ENCODE measurements at places on chromosomes 13 and 19. TPM values are rescaled to one million over a fixed set of nuclear protein-coding genes. Genes with fewer than 3 reads are reported as not detected.

DNA sequence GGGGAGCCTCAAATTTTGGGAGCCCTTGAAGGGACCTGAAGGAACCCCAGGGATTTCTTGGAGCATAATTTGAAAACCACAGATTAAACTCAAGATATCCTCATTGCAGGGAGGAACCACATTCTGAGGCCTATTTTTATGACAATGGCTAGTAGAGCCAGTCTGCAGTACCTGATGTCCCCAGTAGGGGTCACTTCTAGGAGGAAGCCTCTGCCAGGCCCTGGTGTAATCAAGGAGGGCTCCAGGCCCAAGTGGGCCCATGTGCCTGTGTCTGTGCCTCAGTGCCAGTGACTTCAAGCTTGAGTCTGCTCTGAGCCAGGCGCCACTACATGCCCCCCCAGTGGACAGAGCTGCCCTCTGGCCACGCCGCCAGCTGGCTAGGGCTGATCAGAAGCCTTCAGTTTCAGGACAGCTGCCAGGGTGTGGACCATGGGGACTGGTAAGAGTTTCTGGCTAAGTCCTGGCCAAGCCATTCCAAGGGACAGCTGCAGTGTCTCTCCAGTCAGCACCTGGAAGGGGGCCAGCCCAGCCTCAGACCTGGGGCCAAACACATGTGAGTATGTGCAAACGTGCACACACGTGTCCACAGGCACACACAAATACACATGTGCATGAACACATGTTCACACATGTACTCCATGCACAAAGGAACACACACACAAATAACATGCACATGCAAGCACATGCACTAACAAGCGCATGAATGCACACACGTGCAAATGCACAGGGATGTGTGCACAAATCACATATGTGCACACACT, 20.5 kb upstream of the SLC7A10 start:
- no peak for DNase-seq

DNA sequence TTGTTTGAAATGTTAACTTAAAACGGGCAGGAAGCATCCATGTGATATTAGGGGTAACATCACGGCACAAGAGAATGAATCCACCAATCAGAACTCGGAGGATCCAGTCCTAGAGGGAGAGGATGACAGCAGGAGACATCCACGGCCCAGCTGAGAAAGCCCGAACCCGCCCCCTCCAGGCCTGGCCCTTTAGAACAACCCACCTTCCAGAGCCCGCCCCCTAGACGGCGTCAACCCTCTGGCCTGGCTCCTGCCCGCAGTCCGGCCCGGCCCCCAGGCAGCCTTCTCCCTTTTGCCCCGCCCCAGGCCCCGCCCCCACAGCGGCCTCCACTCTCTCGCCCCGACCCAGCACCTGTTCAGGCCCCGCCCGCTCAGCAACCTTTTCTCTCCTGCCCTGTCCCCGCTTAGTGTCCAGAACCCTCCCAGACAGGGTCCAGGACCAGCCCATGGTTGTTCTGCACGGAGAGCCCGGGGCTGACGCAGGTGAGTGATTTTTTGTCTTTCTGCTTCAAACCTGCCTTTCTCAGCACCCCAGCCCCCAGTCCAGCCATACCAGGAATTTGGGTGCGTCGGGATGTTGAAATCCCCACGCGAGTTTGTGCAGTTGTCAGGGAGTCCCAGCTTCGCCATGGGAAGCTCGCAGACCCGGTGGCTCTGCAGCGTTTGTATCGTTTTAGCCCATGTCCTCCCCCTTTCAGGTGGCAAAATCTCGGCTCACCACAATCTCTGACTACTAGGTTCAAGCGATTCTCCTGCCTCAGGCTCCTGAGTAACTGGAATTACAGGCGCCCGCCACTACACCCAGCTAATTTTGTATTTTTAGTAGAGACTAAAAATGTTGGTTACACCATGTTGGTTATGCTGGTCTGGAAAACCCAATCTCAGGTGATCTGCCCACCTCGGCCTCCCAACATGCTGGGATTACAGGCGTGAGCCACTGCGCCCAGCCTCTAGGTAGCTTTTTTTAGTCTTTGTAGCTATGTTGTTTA, 16.1 kb downstream of the ZNF816 start:
- no peak for DNase-seq

DNA sequence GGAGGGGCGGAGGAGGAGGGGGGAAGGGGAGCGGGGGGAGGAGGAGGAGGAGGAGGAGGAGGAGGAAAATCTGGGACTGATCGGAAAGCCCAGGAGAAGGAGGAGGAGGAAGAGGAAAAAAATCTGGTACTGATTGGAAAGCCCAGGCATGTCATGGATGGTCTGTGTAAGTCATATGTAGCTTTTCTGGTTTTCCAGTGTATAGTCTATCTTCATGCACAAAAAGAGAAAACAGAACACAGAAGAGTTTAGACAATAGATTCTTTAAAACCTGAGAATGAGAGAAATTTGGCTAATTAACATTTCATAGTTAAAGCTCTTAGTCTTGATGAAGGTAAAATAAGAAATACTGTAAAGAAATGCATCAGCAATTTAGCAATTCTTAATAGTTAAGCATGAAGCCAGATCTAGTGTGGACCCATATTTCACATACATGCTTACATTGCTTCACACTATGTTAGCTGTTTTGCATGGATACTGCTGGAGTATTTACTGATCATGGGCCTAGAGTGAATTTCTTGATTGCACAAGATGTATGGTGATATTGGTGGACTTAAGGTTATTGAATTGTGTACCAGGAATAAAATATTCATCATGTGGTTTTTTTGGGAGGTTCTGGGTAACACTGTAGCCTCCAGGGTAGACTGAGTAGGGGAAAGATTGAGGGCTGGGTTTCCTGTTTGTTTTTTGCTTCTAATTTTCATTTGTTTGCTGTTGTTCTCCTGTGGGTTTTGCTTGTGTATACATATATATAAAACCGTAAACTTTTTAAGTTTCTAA, 41.4 kb downstream of the SUCLA2 start:
- no peak for DNase-seq

DNA sequence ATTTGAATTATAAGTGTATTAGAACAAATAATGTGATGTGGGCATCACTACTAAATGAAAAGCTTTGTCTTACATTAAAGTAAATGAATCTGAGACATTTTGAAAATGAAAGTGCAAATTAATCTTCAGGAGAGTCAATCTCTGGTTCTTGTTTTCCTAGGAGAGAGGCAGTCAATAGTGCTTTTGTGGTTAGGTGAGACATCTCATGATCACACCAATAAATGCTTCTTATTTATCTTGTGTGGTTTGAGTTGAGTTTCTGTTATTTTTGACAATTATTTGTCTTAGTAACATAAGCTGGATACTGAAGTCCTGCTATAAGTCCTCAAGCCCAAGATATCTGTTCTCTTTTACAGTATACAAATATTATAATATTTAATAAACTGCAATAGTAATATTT, 1378.0 kb upstream of the PCDH9 start:
- DNase-seq = no peak

- DNase-seq = no peak
Observed at GRCh38 chr19:32296694-32297093, 48.7 kb upstream of the ZNF507 start.

DNA sequence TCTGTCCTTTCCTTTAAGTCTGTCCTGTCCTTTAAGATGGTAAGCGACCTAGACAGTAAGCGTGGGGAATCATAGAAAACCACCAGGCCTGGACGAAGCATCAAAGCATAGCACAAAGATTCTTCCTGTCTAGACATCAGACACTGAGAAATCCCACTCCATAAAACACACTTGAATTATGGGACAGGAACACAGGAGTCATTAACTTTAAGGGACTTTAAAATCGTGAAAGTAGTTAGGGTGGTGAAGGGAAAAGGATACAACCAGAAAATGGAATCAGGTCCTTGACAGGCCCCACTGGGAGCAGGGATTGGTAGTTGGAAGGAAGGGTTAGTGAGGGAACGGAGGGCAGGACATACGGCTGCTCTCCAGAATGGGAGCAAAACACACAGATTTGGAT, 31.6 kb upstream of the C1QTNF9 start:
- DNase-seq = no peak

- no peak for DNase-seq
Observed at GRCh38 chr13:20654156-20654555, 49.3 kb upstream of the IL17D start.

- DNase-seq = no peak
Observed at GRCh38 chr19:54287456-54287855, 6.5 kb upstream of the LILRB2 start.

GRCh38 chr19:17469092-17469480, 1.2 kb upstream of the SLC27A1 start:
- no peak for DNase-seq

GRCh38 chr19:48746110-48746509, 599 bp downstream of the IZUMO1 start:
- DNase-seq = no peak

- DNase-seq = no peak
Observed at GRCh38 chr19:12792051-12792852, 966 bp downstream of the JUNB start.

- no peak for DNase-seq
Observed at GRCh38 chr13:30752201-30752797, 17.0 kb downstream of the ALOX5AP start.

- no peak for DNase-seq
Observed at GRCh38 chr13:45174478-45174877, 26.4 kb downstream of the KCTD4 start.

DNA sequence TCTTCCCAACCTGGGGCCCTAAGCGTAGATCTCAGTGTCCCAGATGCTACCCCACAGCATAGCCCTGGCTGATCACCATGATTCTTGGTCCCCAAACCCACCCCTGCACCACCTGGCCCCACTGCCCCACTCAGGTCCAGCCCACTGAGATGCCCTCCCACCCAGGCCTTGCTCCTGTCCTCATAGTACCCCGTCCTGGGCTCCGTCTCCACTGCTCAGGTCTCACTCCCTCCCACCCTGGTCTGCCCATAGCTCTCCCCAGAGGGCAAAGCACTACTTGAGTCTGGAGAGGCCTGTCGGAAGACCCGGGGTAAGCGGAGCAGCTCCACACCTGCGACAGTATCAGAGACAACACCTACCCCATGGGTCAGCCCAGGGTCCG, 35.8 kb upstream of the ISYNA1 start:
- no peak for DNase-seq

DNA sequence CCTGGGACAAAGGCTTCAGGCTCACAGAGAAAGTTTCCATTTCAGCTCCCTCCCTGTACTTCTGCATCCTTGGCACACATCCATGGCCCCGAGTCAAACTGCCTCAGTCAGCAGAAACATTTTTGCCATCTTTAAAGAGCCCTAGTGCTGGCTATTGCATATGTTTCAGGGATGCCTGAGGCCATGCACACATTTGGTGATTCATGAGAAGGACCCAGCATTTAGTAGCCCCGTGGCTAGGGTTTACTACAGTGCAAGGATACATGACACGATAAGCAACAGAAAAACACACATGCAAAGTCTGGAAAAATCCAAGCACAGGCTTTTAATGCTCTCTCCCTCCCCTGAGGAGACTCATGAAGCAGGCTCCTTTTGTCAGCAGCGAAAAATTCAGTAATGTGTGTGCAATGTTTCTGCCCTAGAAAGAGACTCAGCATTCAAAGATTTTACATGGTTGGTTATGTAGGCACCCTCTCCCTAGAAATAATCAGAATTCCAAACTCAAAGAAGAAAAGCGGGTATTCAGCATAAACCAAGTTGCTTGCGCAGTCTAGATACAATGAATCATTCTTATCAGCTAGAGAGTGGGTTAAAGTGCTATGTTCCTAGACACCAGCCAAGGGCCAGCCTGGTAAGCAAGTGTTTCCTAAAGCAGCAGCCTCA, 17.6 kb downstream of the ACOD1 start:
- peak; percentile 46 for DNase-seq

GRCh38 chr19:35404879-35405622, 34.2 kb downstream of the GPR42 start:
- no peak for DNase-seq

DNA sequence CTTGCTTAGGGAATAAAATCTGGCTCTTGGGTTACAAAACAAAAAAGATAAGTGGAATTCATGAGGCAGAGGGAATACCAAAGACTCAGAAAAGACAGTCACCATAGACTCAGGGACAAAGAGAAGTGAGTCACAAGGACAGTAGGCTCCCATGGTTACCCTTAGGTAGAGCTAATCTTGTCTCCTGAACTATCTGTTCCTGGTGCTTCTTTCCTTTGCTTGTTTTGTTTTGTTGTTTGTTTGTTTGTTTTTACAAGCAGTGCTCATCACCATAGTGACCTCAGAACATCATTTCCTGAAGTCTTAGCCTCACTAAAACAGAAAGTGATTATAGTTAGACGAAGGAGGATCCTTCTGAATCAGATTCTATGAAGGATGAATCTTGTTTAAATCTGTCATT, 142.3 kb upstream of the SOX21 start:
- no peak for DNase-seq

- no peak for DNase-seq
Observed at GRCh38 chr19:18496167-18496979, 25.5 kb downstream of the ELL start.

DNA sequence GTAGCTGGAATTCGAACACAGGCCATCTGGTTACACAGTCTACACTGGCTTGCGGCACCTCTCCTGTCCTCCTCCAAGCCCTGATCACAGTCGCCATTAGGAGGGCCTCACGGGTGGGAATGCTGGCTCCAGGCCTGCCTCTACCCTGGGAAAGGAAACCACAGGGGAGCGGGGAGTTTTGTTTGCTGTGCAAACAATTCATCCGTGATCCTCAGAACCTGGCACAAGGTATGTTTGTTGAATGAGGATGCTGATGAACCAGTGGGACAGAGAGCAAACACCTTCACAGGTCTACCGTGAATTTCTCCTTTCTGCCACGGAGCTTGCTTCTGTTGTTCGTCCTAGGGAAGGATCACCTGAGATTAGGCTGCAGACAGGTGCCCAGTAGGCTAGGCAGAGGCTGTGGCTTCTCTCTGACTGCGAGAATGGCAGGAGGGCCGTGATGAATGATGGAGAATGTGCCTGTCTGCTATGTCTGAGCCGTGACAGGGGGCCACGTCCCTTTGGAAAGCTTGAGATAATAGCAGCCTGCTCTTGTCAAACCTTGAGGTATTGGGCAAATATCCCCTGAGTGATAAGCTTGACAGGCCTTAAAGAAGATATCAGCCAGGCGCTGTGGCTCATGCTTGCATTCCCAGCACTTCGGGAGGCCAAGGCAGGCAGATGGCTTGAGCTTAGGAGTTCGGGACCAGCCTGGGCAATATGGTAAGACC, 36.7 kb downstream of the PIN1 start:
- DNase-seq = no peak

DNA sequence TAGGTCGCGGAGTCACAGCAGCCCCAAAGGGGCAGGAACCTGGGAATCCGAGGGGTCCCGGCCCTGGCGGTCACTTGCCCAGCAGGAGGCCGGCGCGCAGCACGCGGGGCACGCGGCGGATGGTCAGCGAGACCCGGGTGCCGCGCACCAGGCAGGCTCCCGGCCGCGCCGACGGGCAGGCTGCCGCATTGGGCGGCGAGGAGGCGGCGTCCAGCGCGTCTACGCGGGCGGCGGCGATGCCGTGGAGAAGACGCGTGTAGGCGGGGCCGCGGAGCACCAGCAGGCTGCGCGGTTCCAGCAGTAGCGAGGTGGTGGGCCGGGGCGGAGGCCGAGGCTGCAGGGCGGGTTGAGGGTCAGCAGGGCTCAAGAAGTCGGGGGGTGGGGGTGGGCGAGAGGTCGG, 607 bp upstream of the SYNE4 start:
- DNase-seq = no peak

The C1QTNF9B gene
- 0.58 TPM for total RNA-seq

The CDC16 gene
- 111 TPM for total RNA-seq

The TMEM86B gene
- total RNA-seq = 0.79 TPM

The MKNK2 gene
- 21.5 TPM for total RNA-seq

The C1QTNF9 gene
- total RNA-seq = 1.3 TPM

The PDX1 gene
- total RNA-seq = not detected

The PVR gene
- 21.3 TPM for total RNA-seq
